ENCODE measurements at places on chromosomes 12 and 14.

DNA sequence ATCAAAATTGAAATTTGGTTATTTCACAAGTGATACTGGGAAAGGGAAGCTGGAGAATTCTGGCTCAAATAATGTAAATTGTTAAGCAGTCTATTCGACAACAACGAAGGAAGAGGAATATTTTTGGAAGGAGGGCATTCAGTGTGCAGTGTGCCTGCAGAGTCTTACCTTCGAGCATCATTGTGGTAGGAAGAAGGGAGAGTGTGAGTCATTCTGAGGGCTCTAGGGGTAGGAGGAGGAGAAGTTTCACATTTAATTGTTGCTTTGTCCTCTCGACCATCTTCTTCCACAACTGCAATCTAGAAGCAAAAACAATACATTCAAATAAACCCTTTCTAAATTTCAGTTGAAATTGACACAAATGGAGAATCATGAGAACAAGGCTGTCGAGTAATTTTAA, 263.0 kb downstream of the ACSS3 start:
- no peak for DNase-seq

DNA sequence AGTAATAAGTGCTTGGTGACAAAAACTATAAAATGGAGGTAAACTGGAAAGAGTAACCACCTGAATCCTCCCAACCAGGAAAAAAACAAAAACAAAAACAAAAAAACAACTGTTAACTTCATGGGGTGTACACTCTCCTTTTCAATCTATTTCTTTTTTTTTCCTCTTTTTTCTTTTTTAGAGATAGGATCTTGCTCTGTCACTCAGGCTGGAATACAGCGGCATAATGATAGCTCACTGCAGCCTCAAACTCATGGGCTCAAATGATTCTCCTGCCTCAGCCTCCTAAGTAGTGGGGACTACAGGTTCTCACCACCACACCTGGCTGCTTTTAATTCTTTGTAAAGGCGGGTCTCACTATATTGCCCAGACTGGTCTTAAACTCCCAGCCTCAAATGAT, 76.8 kb downstream of the PHLDA1 start:
- DNase-seq = no peak

- no peak for DNase-seq
Observed at GRCh38 chr14:93747560-93747959, 40.7 kb downstream of the PRIMA1 start.

- DNase-seq = no peak
Observed at GRCh38 chr12:98916106-98916505, 271.0 kb downstream of the APAF1 start.

DNA sequence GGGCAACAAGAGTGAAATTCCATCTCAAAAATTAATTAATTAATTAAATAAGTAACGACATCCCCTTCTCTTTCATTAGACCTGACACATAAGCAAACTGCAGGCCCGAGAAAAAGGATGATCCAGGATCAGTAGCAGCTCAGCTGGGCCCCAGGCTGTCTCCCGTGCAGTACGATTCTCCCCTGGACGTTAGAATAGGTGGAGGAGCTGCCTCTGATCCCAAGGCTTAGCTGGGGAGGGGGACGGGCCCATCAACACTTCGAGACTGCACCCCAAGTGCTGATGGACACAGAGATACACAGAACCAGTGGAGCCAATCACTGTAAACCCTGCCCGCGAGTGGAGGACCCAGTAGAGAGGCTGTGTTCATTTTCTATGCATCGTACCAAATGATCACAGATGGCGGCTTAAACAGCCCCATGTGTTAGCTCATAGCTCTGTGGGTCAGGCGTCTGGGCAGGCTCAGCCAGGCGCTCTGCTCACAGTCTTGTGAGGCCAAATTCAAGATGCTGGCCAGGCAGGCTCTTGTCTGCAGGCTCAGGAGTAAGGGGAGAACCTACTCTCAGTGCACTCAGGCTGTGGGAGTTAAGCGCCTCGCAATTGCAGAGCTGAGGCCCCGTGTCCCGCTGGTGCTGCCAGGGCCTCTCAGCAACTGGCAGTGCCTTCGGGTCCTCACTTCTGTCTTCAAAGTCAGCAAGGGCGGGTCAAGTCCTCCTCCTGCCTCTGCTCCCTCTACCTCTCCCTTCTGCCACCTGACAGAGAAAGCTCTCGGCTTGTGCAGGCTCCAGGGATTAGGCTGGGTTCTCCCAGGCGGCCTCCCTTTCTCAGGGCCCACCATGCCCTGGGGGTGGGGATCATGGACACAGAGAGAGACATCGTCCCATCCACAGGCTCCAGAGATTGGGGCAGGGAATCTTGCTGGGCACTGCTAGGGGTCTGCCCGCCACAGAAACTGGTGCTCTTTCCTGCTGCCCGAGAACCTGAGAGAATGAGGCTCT, 26.4 kb downstream of the RIMBP2 start:
- no peak for DNase-seq

- no peak for DNase-seq
Observed at GRCh38 chr12:12612358-12612757, 682 bp downstream of the CREBL2 start.

- DNase-seq = no peak
Observed at GRCh38 chr14:84128050-84128449, 1401.9 kb upstream of the FLRT2 start.

DNA sequence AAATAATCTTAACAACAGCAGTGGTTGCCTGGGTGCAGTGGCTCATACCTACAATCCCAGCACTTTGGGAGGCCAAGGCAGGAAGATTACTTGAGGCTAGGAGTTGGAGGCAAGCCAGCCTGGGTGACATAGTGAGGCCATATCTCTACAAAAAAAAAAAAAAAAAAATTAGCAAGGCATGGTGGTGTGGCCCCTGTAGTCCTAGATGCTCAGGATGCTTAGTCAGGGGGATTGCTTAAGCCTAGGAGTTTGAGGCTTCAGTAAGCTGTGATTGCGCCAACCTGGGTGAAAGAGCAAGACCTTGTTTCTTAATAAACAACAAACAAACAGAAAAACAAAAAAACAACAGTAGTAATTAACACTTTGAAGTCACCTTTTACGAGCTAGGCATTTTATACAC, 642 bp upstream of the ACSM4 start:
- DNase-seq = no peak

GRCh38 chr14:105256292-105256960, 8.1 kb downstream of the BTBD6 start:
- no peak for DNase-seq

DNA sequence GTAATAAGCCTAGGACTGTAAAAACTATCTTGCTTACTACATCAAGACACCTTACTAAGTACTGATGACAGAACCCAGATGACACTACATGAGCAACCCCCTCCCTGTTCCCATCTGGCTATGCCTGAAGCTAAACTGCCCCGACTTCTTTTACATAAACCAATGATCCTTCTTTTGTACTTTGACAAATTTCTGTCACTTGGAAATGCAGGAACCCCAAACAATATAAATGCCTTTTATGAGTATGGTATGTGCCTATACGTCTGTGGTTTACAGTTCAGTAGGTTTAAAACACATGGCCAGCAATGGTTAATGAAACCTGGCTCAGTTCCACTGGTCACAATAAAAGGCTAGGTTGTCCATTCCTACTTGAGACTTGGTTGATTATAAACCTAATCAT, 6.1 kb downstream of the SYCP3 start:
- no peak for DNase-seq

DNA sequence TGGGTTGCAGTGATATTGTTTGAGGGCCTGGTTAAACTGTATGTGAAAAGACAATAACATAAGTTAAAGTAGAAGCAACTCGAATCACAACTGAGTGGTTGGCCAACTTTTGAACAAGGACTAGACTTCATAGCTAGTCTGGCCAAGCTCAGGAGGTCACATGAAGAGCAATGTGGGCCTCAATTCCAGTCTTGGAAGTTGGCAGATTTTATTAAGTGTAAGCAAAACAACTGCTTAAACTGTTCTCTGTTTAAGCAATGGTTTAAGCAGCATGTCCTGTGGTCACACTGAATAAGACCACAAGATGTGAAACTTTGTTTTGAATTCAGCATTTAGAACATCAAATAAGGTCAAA, 100.4 kb downstream of the TMTC3 start:
- DNase-seq = no peak

DNA sequence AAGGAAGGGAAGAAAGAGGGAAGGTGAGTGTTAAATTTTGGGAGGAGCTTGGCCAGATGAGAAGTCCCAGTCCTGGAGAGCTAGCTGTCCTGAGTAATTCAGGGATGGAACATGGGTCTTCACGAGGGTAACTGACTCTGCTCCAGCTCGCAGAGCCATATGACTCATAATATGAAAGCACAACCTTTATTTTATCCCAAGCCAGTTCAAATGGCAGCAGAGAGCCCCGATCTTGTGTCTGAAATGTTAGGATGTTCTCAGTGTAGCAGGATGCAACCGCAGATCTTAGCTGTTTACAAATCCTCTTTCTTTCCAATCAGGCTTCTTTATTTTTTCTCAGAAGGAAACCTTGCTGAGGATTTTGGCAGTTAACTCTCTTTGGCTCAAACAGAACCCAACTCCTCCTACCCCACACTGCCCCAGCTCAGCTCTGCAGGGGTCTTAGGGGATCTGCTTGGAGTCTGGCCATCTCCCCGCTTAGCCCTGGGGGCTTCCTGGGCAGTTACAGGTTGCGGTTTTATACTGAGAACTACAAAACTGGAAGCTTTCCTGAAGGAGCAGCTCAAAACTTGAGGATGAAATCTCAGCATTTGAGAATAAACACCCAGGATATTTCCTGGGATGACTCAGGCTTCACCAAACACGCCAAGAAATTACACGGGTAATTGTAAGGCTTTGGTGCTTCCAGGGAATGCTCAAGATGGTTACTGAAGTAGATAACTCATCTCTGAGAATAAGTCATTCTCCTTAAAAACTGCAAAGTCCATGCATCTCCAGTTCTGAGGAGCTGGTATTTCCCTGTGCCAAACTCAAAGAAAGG, 92.5 kb downstream of the VCPKMT start:
- no peak for DNase-seq

GRCh38 chr12:110205931-110206330, 75.1 kb upstream of the ATP2A2 start:
- DNase-seq = no peak

DNA sequence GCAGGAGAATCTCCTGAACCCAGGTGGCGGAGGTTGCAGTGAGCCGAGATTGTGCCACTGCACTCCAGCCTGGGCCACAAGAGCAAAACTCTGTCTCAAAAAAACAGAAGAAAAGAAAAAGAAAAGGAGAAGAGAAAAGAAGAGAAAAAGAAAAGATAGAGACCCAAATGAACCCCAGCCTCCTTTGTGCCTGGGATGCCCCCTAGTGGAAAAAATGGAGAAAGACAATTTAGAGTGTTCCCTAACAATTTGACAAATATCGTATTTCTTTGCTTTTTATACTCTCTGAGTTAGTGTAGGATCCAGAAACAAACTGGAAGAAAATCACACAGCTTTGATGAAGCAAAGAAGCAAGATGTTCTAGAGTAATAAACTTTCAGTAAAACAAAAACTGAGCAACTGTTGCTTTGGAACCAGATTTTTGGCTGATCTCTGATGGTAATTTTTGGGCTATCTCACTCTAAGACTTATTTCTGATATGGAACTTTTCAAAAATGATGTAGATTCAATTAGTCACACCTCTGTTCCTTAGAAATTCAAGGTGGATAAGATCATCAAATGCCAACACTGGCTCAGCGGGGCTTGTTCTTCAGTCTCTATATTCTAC, 18.6 kb upstream of the PRKAB1 start:
- no peak for DNase-seq

DNA sequence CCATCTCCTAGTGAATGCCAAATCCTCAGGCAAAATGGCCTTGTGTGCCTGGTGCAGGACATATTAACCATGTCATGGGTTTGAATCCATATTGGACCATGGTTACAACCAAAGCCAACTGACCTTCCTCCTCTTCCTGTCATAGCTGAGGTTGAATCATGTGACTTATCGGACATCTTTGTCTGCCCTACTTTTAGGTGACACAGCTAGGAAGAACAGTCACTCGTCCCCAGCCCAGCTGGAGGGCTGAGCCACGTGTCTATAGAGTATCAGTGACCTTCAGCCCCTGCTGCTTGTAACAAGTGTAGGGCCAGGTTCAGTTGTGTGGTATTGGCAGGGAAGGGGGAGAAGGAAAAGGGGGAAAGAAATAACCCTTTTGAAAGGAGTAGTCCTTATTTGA, 225.2 kb downstream of the KTN1 start:
- DNase-seq = no peak

DNA sequence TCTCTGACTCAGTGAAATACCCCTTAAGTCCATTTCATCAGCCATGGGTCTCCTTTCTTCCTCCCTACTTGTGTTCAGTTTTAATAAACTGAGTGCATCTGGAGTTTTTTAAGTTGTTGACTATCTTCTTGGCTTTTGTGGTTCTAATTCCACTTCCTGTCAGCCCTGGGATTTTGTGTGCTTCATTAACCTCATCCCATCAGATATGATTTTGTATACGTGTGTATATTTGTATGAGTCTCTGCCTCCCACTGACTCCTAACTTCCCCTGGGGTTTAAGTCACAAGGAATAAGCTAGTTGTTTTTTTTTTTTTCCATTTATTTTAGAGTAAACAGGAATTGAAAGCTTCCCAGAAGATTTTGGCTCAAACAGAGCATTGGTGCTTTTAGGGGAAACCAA, 62.7 kb downstream of the TTLL5 start:
- no peak for DNase-seq

DNA sequence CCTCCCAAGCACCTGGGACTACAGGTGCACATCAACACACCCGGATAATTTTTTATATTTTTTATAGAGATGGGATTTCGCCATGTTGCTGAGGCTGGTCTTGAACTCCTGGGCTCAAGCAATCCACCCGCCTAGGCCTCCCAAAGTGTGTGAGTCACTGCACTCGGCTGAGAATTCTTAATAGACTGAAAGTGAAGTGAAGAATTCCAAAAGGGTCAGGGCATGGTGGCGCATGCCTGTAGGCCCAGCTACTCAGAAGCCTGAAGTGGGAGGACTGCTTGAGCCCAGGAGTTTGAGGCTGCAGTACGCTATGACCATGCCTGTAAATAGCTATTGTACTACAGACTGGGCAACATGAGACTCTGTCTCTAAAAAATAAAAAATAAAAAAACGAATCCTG, 43.7 kb downstream of the TCHP start:
- DNase-seq = no peak

DNA sequence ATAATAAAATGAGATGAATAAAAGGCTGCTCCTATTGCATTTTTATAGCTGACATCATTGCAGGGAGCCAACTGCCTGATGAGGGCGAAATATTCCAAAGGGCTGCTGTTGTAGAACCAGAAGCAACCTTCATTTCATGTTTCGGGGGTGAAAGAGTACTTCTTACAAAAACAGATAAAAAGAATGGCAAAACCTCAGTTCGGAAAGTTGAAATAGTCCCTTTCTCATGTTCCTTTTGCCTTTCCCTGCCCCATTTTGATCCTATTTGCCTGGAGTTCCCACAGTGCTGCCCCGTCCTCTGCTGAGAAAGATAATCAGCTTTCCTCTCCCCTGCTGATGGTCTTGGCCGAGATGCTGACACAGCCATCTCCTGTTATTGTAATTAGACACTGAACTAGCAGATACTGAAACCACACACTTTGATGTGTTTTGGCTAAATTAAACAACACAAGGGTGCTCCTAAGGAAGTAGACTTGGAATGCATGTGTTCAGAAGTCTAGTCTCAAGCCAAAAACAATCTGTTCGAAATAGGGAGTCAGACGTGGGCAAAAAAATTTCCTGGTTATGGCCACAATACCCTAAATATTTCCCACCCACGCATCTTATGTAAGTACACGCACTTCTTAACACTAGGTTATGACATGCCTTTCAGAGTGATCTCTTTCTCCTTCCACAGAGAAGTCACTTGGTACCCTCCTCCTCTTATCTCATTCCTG, 117.2 kb downstream of the PPM1H start:
- no peak for DNase-seq

GRCh38 chr12:64273527-64274403, 51.7 kb upstream of the KICS2 start:
- DNase-seq = no peak
